ENCODE measurements at places on chromosomes 13 and 19.

GRCh38 chr13:57877601-57878000 is 246.1 kb downstream of the PCDH17 start:
- no peak for DNase-seq

DNA sequence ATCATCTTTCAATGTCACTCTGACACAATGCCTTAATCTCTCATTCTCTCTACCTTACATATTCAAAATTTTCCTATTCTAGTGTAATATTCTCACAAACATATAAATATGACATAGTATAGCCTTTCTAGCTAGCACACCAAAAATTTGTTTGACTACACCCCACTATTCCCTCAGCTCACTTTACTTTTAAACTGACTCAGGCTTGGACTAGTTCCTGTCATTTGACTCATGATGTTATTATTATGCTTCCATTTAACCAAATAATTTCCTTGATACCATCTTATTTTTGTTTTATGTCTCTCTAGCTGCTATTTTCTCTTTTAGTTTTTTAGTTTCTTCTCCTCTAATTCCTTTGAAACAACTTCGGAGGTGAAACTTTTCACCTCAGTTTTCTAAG is 1745.6 kb upstream of the PCDH20 start:
- DNase-seq, result no peak

DNA sequence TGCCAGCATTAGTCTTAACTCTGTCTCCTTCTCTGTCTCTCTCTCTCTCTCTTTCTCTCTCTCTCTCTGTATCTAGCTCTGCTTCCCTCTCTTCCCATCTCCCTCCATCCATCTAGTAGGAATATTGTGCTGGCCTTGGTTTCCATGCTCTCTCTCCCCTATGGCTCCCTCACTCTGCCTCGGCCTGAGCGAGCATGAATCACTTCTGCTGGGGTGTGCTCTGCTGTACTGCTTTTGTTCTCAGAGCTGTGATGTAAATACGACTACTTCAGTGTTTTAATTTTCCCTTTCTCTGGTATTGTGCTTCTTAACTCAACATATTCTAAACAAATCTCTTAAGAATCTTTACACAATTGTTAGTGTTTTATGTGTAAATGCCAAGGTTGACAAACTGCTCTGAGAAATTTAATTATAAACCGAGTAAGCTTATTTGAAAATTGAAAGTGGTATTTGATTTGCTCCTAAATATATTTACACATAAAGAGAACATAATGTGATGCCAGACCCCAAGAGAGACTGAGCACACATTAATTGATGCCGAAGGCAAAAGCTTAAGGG is 211.5 kb upstream of the KL start:
- no peak for DNase-seq

DNA sequence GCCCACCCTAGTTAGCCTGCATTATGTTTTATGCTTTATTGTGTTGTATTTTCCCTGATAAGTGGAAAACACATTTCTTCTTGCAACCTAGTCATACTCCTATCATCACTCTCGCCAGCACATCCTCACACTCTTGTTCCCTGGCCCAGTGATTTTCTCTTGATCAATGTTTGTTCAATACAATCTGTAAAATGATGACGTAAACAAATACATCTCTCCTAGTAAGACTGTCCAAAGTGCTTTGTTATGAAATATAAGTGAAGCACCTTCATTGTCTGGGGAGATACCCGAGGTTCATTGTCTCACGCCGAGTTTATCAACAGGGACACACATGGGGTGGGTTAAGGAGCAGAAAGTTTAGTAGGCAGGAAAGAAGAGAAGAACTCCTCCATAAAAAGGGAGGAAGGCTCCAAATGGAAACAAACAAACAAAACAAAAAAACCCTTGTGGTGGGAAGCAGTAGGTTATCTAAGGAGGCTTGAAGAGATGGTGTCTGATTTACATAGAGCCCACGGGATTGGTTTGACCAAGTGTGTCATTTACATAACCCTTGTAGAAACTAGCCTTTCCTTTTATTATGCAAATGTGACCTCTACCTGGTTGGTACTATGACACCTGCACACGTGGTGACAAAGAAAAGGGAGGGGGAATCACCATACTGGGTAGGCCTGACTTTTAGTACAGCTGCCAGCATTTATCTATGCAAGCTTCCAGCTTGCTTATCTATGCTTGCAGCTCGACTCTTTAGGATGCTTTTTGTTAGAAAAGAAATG is 1317.9 kb upstream of the SPRY2 start:
- DNase-seq, result no peak

- no peak for DNase-seq
Observed at GRCh38 chr19:34757441-34757840, 15.6 kb downstream of the ZNF599 start.

DNA sequence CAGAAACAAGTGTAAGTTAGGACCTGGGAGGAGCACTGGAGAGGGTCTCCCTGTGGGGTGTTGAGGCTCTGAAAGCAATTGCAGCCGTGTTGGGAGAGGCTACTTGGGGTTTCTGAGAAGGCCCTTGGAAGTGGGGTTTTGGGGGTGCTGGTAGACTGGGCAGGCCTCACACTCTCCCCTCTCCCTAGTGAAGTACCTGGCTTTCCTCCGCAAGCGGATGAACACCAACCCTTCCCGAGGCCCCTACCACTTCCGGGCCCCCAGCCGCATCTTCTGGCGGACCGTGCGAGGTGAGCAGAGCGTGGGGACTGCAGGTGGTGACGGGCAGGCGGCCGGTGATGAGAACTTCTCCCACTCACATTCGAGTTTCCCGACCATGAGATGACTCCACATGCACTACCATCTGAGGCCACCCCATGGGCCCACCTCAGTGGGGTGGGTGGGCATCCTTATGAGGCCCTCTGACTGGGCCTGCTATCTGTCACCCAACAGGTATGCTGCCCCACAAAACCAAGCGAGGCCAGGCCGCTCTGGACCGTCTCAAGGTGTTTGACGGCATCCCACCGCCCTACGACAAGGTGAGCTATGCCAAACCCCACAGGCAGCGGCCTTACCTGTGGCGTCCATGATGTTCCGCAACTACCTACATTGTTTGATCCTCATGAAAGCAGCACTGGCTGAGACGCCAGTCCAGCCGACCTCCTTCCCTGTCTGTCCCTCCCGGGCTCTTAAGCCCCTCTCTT is 3.0 kb downstream of the RPL13A start:
- no peak for DNase-seq

- no peak for DNase-seq
Observed at GRCh38 chr13:106367361-106367971, 168.0 kb downstream of the EFNB2 start.

GRCh38 chr13:40228990-40229389 is 437.5 kb downstream of the FOXO1 start:
- DNase-seq, result no peak

- DNase-seq, result no peak
Observed at GRCh38 chr13:84997858-84998257, 801.4 kb downstream of the SLITRK6 start.

- DNase-seq, result no peak
Observed at GRCh38 chr13:21413013-21413412, 46.1 kb downstream of the ZDHHC20 start.

DNA sequence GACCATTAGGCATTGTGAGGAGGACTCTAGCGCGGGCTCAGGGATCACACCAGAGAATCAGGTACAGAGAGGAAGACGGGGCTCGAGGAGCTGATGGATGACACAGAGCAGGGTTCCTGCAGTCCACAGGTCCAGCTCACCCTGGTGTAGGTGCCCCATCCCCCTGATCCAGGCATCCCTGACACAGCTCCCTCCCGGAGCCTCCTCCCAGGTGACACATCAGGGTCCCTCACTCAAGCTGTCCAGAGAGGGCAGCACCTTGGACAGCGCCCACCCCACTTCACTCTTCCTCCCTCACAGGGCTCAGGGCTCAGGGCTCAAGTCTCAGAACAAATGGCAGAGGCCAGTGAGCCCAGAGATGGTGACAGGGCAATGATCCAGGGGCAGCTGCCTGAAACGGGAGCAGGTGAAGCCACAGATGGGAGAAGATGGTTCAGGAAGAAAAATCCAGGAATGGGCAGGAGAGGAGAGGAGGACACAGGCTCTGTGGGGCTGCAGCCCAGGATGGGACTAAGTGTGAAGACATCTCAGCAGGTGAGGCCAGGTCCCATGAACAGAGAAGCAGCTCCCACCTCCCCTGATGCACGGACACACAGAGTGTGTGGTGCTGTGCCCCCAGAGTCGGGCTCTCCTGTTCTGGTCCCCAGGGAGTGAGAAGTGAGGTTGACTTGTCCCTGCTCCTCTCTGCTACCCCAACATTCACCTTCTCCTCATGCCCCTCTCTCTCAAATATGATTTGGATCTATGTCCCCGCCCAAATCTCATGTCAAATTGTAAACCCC is 2.8 kb upstream of the CEACAM5 start:
- DNase-seq, result no peak

DNA sequence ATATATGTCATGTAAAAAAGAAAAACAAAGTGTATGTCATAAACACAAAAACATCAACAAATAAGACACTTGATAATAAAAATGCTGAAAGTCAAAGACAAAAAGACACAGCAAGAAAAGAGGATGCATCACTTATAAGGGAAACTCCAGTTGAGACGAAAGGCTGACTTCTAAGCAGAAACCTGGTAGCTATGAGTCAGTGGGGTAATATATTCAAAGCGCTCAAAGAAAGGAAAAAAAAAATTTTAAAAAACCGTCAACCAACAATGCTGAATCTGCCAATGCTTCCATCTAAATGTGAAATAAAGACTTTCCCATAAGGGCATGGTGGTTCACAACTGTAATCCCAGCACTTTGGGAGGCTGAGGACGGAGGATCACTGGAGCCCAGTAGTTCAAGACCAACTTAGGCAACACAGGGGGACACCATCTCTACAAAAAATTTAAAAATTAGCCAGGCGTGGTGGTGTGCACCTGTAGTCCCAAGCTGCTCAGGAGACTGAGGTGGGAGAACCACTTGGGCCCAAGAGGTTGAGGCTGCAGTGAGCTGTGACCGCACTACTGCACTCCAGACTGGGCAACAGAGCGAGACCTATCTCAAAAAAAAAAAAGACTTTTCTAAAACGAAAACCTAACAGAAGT is 24.0 kb downstream of the USP12 start:
- no peak for DNase-seq

- DNase-seq, result no peak
Observed at GRCh38 chr19:17025991-17026658, 485 bp downstream of the CPAMD8 start.

DNA sequence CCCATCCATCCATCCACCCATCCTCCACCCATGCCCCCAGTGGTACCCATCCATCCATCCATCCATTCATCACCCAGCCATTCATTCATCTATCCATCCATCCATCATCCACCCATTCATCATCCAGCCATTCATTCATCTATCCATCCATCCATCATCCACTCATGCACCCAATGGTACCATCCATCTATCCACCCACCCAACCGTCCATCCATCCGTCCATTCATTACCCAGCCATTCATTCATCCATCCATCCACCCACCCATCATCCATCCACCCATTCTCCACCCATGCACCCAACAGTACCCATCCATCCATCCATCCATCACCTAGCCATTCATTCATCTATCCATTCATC is 5.3 kb downstream of the PLPPR3 start:
- no peak for DNase-seq

GRCh38 chr19:16921766-16922591 is 33.2 kb downstream of the F2RL3 start:
- no peak for DNase-seq

DNA sequence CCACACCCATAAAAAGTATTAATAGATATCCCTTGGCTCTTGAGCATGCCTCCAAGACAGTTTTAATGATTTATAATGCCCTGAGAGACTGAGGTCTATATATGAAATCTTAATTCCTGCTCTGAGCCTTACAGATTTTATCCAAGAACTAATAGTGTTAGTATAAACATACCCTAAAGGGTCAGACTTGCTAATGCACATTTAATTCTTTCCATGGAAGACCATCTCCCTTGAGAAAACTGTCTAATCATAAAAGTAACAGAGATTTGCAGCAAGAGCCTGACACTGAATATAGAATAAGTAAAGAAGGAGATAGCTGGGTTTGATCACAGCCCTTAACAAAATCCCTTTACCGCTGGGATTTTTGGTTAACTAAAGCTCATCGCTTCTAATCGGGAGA is 650.8 kb upstream of the KLF12 start:
- DNase-seq, result no peak

- no peak for DNase-seq
Observed at GRCh38 chr13:30698488-30699005, 36.8 kb upstream of the ALOX5AP start.

DNA sequence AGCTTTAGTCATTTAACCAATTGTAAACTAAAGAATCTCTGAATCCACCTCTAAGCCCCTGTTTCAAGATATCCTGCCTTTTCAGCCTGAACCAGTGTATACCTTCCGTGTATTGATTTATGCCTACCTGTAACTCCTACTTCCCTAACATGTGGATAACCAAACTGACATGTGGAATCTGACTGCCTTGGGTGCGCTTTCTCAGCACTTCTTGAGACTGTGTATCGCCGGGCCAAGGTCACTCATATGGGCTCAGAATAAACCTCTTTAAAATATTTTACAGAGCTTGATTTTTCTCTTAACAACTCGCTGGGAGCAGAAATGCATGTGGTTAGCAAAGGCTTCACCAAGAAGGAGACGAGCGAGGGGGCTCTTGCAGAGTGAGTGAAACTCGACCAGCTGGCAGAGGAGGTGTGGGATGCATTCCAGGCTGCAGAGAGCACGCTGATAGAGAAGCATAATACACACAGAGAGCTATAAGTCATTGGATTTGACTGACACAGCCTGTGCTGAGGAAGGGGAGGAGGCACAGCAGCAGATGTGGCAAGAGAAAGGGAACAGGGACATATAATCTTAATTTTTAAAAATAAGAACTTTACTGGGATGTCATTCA is 268.2 kb upstream of the MAB21L1 start:
- peak; percentile 11 for DNase-seq

GRCh38 chr19:35860436-35860817 is 3.7 kb downstream of the KIRREL2 start:
- no peak for DNase-seq

- DNase-seq, result no peak
Observed at GRCh38 chr13:32010136-32010535, 21.4 kb upstream of the FRY start.

- DNase-seq, result no peak
Observed at GRCh38 chr13:85993567-85993966, 194.3 kb upstream of the SLITRK6 start.

- no peak for DNase-seq
Observed at GRCh38 chr19:33871605-33872004, 74.9 kb downstream of the KCTD15 start.

DNA sequence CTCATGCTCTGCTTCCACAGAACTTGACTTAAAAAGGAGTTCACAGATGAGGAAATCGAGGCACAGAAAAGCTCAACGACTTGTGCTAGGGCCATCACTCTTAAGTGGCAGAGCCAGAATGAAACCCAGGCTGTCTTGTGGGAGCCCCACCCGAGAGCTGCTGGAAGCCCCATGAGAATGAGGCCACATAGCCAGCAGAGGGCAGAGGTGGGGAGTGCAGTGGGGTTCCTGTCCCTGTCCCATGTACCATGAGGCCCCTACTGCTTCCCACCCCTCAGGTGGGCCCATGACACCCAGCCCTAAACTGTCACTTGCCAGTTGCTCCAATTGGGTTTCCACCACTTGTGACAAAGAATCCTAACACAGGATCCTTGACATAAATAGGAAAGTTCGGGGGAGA is 175.9 kb downstream of the IRS2 start:
- peak; percentile 61 for DNase-seq

- no peak for DNase-seq
Observed at GRCh38 chr13:32175943-32176342, 139.2 kb downstream of the ZAR1L start.

- no peak for DNase-seq
Observed at GRCh38 chr19:6038634-6039405, 60.9 kb upstream of the RANBP3 start.

GRCh38 chr13:78121001-78121400 is 202.4 kb upstream of the EDNRB start:
- no peak for DNase-seq

- no peak for DNase-seq
Observed at GRCh38 chr13:111304603-111305289, 15.7 kb upstream of the TEX29 start.
